ENCODE measurements at places on chromosomes 3 and 15.

GRCh38 chr3:65761446-65762234 is 277.1 kb downstream of the MAGI1 start:
- DNase-seq, result no peak

DNA sequence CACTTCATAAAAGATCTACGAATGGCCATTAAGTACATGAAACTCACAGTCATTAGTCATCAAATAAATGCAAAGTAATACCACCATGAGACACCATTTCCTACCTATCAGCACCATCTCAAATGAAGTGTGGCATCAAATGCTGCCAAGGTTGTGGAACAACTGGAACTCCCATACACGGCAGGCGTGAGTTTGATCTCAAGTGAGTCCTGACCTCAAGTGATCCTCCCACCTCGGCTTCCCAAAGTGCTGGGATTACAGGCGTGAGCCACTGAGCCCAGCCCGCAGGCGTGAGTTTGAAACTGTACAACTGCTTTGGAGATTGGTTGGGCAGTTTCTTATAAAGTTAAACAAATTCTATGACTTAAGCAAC is 28.8 kb upstream of the HDAC11 start:
- DNase-seq, result peak; percentile 23

DNA sequence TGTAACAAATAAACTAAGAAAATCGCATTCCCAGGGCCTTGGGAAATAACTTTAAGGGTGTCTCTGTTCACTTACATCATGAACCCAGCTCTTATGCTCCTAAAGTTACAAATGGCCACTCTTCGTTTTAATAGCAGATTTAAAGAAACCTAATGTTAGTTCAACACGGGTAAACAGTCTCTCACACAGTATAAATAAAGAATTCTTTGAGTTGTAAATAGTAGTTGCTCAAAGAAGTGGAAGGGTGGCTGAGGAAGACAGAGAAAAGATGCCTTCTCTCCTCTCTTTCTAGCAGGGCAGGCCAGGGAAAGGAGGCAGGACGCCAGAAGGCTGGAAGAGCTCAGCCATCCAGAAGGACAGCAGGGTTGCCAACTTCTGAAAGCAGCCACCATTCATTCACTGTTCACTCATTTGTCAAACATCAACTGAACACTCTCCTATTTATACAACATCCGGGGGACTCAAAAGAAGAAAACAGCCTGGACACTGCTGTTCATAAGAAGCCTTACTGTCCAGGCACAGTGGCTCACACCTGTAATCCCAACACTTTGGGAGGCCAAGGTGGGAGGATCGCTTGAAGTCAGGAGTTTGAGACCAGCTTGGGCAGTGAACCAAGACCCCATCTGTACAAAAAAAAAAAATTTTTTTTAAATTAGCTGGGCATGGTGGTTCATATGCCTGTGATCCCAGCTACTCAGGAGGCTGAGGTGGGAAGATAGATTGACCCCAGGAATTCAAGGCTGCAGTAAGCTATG is 47.3 kb downstream of the WWTR1 start:
- DNase-seq, result no peak

DNA sequence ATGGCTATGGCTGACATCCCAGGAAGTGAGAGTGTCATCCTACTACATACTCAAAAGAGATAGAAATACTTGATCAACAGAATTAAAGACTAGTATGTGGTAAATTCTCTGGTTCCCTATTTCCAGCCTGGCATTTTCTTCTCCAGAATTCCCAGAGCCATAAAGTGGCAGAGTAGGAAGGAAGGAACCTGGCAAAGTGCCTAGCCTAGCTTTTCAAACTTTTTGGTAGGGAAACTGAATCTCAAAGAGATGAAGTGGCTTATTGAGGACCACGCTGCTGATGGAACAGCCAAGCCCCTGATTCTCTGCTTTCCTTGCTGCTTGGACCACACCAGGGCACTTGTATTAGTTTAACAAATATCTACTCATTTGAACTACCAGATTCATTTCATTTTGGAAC is 312.4 kb upstream of the RORA start:
- DNase-seq, result no peak

DNA sequence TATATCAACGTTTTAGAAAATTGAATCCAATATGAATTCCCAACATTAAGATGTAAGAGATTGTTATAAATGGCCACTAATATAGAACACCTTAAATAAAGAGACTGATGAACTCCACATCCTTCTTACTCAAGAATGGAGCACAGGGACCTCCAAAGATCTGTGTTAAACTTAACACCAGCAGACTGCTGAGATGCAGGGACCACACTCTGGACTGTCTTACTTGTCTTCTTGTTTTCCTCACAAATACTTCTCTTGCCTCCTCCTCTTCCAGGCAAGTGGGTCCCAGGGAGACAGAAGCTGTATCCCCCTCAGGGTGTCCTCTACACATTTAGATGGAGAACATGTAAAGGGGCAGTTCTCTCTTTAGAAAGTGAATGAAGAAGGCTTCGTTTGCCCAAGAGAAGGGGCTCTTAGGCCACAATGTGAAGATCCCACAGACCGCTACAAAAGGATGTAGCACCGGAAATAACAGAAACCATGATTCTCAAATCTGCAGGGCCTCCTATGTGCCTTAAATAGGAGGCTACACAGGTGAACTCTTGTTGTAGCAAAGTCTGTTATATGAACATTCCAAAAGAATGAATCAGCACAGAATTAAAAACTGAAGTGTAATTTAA is 52.2 kb downstream of the SATB1 start:
- DNase-seq, result peak; percentile 48
